ENCODE measurements at places on chromosomes 3 and 15.

GRCh38 chr3:171347301-171348039 lies 112.7 kb downstream of the TNIK start:
- DNase-seq: peak; percentile 10

DNA sequence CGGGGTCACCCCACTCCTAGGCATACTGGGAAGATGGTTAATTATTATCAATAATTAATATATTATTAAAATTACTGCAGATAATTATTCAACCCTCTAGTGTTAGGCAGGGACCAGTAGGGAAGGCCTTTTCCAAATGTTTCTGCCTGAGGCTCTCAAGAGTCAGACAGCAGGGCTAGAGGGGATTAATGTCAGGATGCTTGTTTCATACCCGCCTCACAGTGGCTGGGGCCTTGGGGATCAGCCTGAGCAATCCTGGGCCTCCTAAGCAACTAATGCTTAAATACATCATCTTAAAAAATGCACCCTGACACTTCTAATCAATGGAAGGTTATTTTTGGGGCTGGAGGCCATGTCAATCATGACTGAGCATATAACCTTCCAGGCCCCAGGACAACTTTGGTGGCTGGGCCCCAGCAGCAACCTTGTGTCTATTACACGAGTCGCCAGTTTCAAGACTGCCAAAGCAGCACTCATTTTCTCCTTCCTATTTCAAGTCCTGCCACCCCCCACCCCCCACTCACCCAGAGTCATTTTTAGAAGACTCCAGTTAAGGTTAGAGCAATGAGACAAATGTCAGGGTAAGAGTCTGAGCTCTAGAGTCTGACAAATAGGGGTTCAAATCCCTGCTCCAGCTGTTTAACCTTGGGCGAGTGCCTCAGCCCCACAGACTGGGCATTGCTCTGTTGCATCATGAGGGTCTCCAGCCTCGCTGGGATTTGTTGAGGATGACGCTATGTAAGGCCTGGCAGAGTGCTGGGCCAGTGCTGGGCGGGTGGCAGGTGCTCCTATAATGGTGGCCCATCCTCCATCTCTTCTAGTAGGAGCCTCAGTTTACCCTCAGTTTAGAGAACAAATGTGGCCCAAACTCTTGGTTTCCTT lies 6.1 kb downstream of the AMOTL2 start:
- DNase-seq: no peak

DNA sequence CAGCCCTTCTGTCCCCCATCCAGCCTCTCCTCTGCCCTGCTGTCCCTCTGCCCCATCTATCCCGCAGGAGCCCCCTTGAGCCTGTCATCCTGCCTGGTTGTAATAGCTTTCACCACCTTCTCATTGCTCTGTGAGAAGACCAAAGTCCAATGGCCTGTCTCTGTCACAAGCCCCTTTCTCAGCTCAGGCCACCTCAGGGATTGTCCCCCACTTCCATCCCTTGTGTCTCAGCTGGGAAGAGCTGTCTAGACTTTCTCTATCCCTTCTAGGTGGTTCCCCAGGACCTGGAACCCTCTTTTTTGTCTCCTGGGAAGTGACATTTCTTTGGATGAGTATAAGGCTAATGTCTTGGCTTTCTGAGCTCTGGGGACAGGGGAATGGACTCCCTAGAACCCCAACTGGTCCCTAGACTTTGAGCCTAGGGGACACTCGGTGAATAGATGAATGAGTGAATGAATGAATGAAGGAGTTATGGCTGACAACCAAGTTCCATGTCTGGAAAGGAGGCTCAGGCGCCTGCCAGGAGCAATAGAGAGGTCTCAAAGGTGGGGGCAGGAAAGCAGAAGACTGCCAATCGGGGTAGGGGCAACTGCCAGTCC lies 849 bp upstream of the PRKCD start:
- peak; percentile 16 for DNase-seq

- DNase-seq: no peak
Measured at GRCh38 chr3:133074977-133075376, 36.8 kb downstream of the TMEM108 start.

DNA sequence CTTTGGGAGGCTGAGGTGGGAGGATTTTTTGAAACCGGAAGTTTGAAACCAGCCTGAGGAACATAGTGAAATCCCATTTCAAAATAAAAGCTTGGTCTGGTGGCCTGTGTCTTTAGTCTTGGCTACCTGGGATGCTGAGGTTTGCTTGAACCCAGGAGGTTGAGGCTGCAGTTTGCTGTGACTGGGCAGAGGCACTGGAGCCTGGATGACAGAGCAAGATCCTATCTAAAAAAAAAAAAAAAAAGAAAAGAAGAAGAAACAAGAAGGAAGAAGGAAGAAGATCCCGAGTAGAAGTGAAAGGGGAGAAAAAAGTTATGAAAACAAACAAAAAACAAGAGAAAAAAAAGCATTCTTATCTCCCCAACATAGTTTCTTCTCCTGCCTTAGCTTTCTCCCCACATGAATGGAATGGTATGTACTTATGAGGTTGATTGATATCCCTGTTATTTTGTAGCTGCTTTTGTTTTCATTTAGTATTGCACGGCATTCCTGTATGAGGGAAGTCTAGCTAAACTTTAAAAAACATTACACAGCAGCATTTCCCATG lies 42.4 kb downstream of the TMEM40 start:
- no peak for DNase-seq

All from DMS53 (cell line).